Lower lobe of right lung (tissue), 2 donors: ENCODE measurements at places on chromosomes 7 and 10. TPM values are rescaled to one million over a fixed set of nuclear protein-coding genes. Genes with fewer than 3 reads are reported as not detected.

The MRC1 gene
- 529 TPM for total RNA-seq

The ANKRD1 gene
- total RNA-seq = 47.5 TPM

The AOC1 gene
- total RNA-seq = 1.7 TPM

The TRIM74 gene
- total RNA-seq = 1.1 TPM

The ZNF775 gene
- total RNA-seq = 4.5 TPM

The ZNF33A gene
- total RNA-seq = 30.2 TPM

The NUPR2 gene
- not detected for total RNA-seq

The MXI1 gene
- total RNA-seq = 33.3 TPM

The DIP2C gene
- 15.1 TPM for total RNA-seq

The INPP5F gene
- total RNA-seq = 16.0 TPM

The LIPN gene
- total RNA-seq = 1.6 TPM

The ADCYAP1R1 gene
- total RNA-seq = 2.9 TPM

The PRLHR gene
- not detected for total RNA-seq

The ARMC10 gene
- 33.5 TPM for total RNA-seq

The LEP gene
- total RNA-seq = not detected

The NPFFR1 gene
- total RNA-seq = 1.0 TPM
